ENCODE measurements at places on chromosomes 11 and 22. TPM values are rescaled to one million over a fixed set of nuclear protein-coding genes. Genes with fewer than 3 reads are reported as not detected.

Gene GTF2H1
- 47.2 TPM for total RNA-seq

Gene TEX12
- not detected for total RNA-seq

Gene RIMBP3C
- total RNA-seq: 0.08 TPM

Gene ZW10
- total RNA-seq: 21.0 TPM

Gene PPARA
- 18.1 TPM for total RNA-seq

Gene CST6
- not detected for total RNA-seq

Gene APLNR
- not detected for total RNA-seq

Gene NXPE4
- not detected for total RNA-seq

Gene ASRGL1
- total RNA-seq: 12.4 TPM

Gene CAPRIN1
- total RNA-seq: 235 TPM

Gene TSG101
- 48.7 TPM for total RNA-seq

Gene DRAP1
- 240 TPM for total RNA-seq

Gene FAM180B
- not detected for total RNA-seq

Gene PARVG
- 175 TPM for total RNA-seq

Gene CYB5R2
- 0.55 TPM for total RNA-seq

Gene SPON1
- 0.47 TPM for total RNA-seq

Gene DDI1
- not detected for total RNA-seq

DNA sequence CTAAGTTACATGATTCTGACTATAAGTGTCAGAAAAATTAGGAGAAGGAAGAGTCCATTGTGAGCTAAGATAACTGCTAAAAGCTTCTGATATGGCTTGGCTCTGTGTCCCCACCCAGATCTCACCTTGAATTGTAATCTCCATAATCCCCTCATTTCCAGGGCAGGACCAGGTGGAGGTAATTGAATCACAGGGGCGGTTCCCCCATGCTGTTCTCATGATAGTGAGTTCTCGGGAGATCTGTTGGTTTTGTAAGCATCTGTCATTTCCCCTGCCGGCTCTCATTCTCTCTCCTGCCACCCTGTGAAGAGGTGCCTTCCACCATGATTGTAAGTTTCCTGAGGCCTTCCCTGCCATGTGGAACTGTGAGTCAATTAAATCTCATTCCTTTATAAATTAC, 230.2 kb downstream of the OPCML start:
- no peak for DNase-seq
- no peak overlapping the region for H3K4me3 ChIP-seq
- no peak overlapping the region for H3K27ac ChIP-seq
- H3K36me3 ChIP-seq: no peaks in the 10 kb centered on the region
- no peaks in the 10 kb centered on the region for H3K27me3 ChIP-seq

- H3K4me1 ChIP-seq: peaks cover 32% of the 10 kb centered on the region
- H3K27me3 ChIP-seq: peaks cover 5% of the 10 kb centered on the region
- H3K4me3 ChIP-seq: peak overlapping the region; percentile 100
Observed at GRCh38 chr22:31160328-31160978, 471 bp downstream of the RNF185 start.

GRCh38 chr11:132256528-132257279, 886.3 kb downstream of the NTM start:
- H3K27ac ChIP-seq: no peak overlapping the region
- H3K4me3 ChIP-seq: no peak overlapping the region
- no peaks in the 10 kb centered on the region for H3K36me3 ChIP-seq
- H3K27me3 ChIP-seq: no peaks in the 10 kb centered on the region
- no peaks in the 10 kb centered on the region for H3K4me1 ChIP-seq

DNA sequence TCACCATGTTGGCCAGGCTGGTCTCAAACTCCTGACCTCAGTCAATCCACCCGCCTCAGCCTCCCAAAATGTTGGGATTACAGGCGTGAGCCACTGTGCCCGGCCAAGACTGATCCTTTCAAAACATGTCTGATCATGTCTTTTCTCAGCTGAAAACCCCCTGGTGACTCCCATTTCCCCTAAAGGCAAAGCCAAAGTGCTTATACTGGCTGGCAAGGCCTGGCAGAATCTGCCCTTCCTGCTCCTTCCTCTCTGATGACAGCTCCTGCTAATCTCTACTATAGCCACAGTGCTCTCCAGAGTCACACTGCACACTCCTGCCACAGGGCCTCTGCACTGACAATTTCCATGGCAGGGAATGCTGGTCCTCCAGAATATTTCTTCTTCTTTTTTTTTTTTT, 2.6 kb upstream of the MCHR1 start:
- no peaks in the 10 kb centered on the region for H3K36me3 ChIP-seq
- peaks cover 3% of the 10 kb centered on the region for H3K4me1 ChIP-seq
- DNase-seq: no peak

DNA sequence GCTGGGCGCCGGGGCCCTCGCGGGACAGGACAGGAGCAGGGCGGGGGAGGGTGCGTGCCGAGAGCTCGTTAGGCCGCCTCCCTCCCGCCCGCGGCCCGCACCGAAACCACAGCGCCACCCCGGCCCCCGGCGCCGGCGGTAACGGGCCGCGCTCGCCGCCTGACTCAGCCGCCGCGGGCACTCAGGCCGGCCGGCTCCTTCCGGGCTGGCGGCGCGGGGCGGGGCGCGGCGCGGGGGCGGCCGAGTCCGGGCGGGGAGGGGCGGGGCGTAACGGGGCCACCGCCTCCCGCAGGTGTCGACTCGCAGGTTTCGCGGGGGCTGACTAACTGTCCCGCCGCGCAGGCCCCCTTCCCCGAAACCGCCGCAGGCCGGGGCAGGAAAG, at the start of gene AP5B1:
Gene AP5B1, minus strand, starts transcription at position 207 of the 382 bp plus-strand sequence. CDS start 385 bp downstream, outside the sequence.
- H3K27me3 ChIP-seq: peaks cover 14% of the 10 kb centered on the region
- DNase-seq: peak; percentile 71
- H3K4me1 ChIP-seq: peaks cover 24% of the 10 kb centered on the region
- H3K36me3 ChIP-seq: peaks cover 16% of the 10 kb centered on the region

- peak overlapping the region; percentile 87 for H3K27ac ChIP-seq
- peaks cover 69% of the 10 kb centered on the region for H3K36me3 ChIP-seq
- H3K4me1 ChIP-seq: peaks cover 65% of the 10 kb centered on the region
- H3K4me3 ChIP-seq: peak overlapping the region; percentile 95
Observed at GRCh38 chr11:65857500-65857852, 504 bp downstream of the CFL1 start.

DNA sequence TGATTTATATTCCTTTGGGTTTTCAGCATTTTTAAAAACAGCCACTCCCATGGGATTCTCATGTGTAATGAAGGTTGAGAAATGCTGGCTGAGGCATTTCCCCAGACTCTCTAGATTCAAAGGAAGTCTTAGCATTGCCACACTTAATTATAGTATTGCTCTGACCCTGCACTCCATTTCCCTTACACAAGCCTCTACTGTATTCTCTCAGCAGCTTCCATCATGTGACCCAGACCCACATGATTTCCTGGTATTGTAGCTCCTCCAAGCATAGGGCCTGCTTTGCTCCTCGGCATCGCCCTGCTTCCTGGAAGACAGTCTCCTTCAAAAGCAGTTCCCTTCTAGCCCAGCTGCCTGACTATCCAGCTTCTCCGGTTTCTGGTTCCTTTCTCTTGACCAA, 261.5 kb downstream of the LARGE1 start:
- no peak overlapping the region for H3K27ac ChIP-seq
- H3K36me3 ChIP-seq: no peaks in the 10 kb centered on the region
- DNase-seq: no peak
- no peaks in the 10 kb centered on the region for H3K4me1 ChIP-seq

DNA sequence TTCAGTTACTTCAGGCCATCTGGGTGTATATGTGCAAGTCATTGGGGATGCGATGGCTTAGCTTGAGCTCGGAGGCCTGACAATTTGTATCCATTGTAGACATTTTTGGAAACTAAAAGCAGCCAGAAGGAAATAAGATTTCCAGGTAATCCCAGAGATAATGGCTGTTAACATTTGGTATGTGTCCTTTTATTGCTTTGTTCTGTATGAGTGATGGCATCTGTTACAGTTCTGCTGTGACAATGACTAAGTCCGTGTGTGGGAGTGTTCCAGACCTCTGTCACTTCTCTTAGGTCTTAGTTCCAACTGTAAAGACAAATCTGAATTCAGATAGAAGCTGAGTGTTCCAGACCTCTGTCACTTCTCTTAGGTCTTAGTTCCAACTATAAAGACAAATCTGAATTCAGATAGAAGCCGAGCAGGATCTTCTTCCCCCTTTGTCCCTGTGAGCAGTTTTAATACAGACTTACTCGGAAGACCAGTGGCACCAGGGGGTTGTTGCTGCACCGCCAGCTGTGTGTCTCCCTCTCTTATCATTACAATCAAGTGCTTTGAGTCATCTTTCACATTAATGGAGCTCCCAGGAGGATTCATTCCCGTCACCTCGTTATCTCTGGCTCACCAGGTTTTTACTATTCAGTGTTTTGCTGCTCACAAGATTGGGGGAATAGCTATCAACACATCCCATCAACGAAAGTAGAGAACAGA, 190.9 kb upstream of the SORL1-AS1 start:
- DNase-seq: no peak
- no peak overlapping the region for H3K27ac ChIP-seq
- H3K4me1 ChIP-seq: no peaks in the 10 kb centered on the region

DNA sequence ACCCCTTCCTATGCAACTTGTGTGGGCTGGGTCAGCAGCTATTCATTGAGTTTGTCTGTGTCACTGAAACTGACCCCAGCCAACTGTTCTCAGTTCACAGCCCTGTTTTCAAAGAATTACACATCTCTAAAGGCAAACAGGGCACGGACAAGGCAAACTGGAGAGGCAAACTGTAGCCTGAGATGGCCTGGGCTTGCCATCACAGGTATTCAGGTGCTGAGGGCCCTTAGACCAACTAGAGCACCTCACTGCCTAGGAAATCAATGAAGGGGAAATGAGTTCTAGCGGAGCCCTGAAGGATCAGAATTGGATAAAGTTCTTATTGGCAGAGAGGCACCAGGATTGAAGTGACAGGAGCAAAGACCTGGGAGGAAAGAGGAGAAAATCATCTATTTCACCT, 24.0 kb downstream of the PIK3IP1 start:
- no peak for DNase-seq
- no peak overlapping the region for H3K27ac ChIP-seq
- H3K4me3 ChIP-seq: no peak overlapping the region
- H3K27me3 ChIP-seq: no peaks in the 10 kb centered on the region
- peaks cover 2% of the 10 kb centered on the region for H3K4me1 ChIP-seq

- no peaks in the 10 kb centered on the region for H3K36me3 ChIP-seq
- DNase-seq: no peak
- H3K4me3 ChIP-seq: no peak overlapping the region
- no peaks in the 10 kb centered on the region for H3K27me3 ChIP-seq
Observed at GRCh38 chr11:71339396-71339881, 87.1 kb upstream of the SHANK2 start.

GRCh38 chr11:18171377-18172000, 1.1 kb upstream of the MRGPRX4 start:
- H3K4me1 ChIP-seq: no peaks in the 10 kb centered on the region
- no peak overlapping the region for H3K4me3 ChIP-seq
- H3K27me3 ChIP-seq: peaks cover 16% of the 10 kb centered on the region
- DNase-seq: no peak
- H3K36me3 ChIP-seq: no peaks in the 10 kb centered on the region

DNA sequence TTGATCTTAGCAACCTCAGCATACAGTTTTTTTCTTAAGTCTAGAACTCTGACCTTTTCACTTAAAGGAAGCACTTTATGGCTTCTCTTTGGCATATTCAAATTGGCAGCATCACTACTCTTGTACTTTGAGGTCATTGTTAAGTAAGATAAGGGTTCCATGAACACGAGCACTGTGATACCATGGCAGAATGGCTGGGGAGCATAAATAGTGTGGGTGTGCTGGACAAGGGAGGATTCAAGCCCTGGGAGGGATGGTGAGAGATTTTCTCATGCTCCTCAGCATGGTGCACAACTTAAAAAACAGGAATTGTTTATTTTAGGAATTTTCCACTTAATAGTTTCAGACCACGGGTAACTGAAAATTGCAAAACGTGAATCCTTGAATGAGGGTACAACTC, 111.4 kb downstream of the ATXN10 start:
- H3K27ac ChIP-seq: no peak overlapping the region
- H3K27me3 ChIP-seq: no peaks in the 10 kb centered on the region
- DNase-seq: no peak
- no peak overlapping the region for H3K4me3 ChIP-seq
- H3K36me3 ChIP-seq: no peaks in the 10 kb centered on the region
- H3K4me1 ChIP-seq: no peaks in the 10 kb centered on the region

DNA sequence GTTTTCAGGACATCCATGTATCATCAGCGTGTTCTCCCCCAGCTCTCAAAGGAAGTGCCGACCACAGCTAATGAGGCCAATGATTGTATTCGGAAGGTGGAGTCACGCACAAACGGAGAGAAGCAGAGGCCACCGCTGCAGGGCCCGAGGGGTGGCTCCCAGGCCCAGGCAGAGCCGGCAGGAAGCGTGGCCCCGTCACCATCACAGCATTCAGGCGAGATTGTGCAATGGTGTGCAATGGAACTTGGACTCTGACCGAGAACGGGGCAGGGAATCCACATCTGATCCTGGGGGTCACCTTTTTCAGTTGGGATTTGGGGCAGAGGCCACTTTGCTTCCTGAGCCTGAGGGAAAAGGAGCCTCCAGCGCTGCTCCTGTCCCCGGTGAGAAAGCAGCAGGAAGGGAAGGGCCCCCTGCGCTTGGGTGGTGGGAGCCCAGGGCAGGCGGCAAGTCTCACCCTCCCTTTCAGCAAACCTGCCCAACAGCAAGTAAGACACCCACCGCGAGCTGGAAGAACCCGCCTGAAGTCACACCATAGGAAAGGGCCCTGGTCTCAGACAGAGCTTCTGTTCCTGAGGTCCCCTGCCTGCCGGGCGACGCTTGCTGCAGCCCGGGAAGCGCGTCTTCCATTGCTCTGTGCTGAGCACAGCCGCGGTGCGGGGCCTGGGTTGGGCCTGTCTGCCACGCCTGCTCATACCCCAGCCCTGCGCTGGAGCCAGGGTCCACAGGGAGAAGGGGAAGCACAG, 1430.7 kb downstream of the BRD1 start:
- H3K4me3 ChIP-seq: no peak overlapping the region
- H3K4me1 ChIP-seq: no peaks in the 10 kb centered on the region
- H3K27me3 ChIP-seq: peaks cover 2% of the 10 kb centered on the region
- no peak overlapping the region for H3K27ac ChIP-seq

DNA sequence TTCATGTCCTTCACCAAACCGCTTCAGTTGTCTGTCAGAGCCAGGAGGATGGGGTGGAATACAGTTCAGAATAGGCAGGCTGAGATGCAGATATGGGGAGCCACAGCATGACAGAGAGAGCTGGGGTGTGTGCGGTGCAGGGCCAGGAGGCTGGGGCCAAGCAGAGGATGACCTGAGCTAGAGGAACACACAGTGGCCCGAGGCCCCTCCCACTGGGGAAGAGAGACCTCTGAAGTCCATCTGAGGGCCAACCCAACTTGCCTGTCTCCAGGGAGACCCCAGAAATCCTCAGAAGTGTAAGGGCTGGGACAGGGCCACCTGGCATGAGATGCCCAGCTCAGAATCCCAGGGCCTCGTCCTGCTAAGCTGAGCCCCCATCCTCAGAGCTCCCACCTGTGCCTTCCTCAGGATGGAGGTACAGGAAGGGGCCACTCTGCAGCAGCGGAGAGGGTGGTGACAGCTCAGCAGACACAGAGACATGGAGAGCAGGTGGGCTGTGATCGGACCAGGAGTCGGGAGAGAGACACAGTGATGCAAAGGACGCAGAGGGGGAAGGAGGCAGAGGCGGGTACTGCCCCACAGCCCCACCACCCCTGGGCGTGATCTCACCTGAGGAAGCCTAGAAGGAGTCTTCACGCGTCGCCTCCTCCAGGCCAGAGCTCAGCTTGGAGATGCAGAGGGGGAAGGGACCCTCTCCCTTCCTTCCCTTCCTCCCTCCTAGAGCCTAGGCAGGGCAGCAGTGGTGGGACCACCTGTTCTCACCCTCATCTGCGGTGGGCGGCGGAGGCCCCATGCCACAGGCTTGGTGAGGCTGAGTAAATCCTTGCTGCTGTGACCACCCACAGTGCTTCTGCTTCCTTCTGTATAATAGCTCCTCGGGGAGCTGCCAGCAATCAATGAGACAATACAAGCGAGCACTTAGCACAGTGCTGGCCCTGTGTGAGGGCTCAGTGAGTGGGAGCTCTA, 9.1 kb upstream of the TUB start:
- no peaks in the 10 kb centered on the region for H3K36me3 ChIP-seq
- H3K27ac ChIP-seq: no peak overlapping the region
- H3K4me1 ChIP-seq: no peaks in the 10 kb centered on the region
- no peak for DNase-seq

Measured in activated CD8-positive, alpha-beta T cell treated with anti-CD3 and anti-CD28 coated beads, Interleukin-2, amount 10 ng/mL, durations not matched to agents 7 days and 5 days (primary cell).